Stromal cell of bone marrow (primary cell): ENCODE measurements at places on chromosomes 5 and 9.
A peak's percentile ranks its signal among the peaks of the same experiment; 100 is the strongest.

- peak; percentile 14 for DNase-seq
Observed at GRCh38 chr5:153400931-153401330, 89.5 kb upstream of the GRIA1 start.

GRCh38 chr9:8186560-8186959 lies 387.0 kb upstream of the DMAC1 start:
- no peak for DNase-seq

GRCh38 chr9:1300941-1301340 lies 250.8 kb downstream of the DMRT2 start:
- DNase-seq: no peak

DNA sequence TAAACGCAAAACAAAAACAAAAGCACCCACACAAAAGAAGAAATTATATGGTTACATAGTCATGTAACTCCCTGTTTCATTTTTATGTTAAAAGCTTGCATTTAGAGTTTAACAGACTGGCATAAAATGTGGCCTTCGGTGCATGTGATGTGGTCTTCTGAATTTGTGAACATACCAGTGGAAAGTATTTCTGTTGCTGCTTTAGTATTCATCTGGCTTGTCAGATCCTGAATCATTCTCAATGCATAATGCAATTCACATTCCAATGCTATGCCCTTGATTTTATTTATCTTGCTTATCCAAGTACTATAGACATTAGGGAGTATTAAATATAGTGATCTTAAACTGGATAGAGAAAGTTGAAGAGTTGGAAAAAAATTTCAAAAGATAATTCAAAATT lies 740.2 kb upstream of the ZNF608 start:
- DNase-seq: no peak

- DNase-seq: no peak
Observed at GRCh38 chr9:101307051-101307450, 77.8 kb downstream of the BAAT start.
